ENCODE measurements at places on chromosomes 5 and 9. TPM values are rescaled to one million over a fixed set of nuclear protein-coding genes. Genes with fewer than 3 reads are reported as not detected.

DNA sequence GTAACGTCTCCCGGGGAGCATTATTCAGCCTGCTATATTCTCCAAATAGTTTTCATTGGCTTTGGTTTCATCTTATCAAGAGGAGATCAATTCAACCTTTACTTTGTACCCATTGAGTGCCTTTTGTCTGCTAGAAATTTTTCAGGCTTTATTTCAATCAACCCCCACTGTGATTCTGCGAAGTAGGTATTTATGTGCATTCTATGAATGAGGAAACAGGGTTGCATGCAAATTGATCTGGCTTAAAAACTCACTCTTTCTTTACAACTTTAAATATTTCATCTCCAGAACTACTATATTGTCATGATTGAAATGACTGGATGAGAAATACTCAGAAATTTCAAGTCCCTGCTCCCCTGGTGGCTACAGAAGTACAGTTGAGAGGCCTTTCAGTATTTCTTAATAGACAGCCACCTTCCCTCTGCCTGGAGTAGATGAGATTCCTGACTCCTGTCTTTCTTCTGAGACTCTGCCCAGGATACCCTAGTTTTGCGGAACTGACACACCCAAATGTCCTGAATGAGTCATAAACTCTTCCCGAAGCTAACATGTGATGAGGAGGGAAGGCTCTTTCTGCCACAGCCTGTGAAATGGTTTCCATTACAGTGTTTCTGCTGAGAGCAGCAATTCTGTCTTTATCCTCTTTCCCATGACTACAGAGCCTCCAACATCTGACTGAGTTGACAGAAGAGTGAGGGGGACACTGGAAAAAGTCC lies 52.6 kb upstream of the TNC start:
- H3K27me3 ChIP-seq: no peaks in the 10 kb centered on the region
- no peaks in the 10 kb centered on the region for H3K4me1 ChIP-seq
- H3K27ac ChIP-seq: no peak overlapping the region
- no peak for DNase-seq
- no peaks in the 10 kb centered on the region for H3K36me3 ChIP-seq

DNA sequence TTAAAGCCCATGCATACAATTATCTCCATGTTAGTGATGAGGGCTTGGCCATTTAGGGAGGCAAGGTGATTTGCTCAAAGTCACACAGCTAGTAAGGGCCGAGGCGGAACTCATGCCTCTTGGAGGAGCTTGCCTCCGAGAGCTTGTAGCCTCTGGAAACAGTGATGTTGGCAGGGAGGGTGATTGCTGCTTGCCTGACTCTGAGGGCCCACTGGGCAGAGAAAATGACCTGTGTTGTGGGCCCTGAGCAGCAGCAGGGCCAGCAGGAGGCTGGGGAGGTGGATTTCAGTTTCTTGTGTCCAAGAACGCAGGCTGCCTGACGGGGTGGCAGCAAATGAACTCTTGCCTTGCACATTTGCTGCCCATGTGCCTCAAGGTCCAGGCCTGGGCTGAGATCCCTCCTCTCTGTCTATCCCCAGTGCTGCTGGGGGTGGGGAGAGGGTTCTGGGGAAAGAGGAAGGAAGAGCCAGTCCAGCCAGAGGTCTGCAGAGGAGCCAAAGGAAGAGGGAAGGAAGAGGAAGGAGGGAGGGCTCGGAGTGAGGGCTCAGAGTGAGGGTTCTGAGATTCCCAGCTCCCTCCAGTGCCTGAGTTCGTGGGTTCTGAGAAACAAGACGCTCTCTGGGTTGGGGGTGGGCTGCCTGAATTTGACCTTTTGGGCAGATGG lies 16.2 kb upstream of the PTGS1 start:
- H3K27ac ChIP-seq: no peak overlapping the region
- no peaks in the 10 kb centered on the region for H3K4me1 ChIP-seq
- H3K27me3 ChIP-seq: peaks cover 9% of the 10 kb centered on the region
- H3K4me3 ChIP-seq: no peak overlapping the region
- no peaks in the 10 kb centered on the region for H3K36me3 ChIP-seq
- no peak for DNase-seq

The ADGRD2 gene
- not detected for total RNA-seq

The FBXL17 gene
- total RNA-seq: 25.8 TPM
